Fibroblast of skin of scalp (primary cell): ENCODE measurements at places on chromosomes 1 and 21.
A peak's percentile ranks its signal among the peaks of the same experiment; 100 is the strongest.

DNA sequence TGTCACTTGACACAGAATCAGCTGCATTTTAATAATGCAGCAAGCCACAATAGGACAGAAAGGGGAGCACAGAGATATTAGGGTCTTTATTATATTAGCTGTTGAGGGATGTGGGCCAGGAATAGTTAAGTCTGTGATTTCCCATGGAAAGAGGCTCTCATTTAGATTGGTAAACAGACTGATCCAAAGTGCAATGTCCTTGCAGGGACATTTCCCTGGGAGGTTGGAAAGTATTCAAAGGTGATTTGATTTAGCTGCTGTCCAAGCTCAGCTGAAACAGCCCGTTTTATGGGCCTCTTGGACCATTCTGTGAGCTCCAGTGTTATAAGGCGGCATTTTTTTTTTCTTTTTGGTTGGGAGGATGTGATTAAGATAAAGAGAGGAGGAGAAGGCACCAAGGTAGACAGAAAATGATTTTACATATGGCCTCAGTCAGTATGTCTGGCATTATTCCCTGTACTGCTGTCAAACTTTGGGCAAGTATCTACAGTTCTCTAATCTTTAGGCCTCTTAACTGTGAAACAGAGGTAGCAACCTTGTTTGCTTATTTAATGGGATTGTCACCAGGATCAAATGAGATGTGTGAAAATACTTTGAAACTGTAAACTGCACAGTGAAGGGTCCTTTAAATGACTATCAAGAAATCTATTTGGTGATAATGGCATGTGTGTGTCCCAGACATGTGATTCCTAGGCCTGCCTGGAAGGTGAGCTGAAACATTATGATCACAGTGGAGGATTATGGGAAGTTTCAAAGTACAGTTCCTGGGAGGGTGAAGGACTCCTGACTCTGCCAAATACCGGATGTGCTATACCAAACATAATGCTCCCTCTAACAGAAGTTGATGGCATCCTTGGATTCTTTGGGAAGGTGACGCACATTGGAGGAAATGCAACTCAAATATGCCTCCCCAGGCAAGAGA lies 62.2 kb downstream of the NOS1AP start:
- no peak for DNase-seq

- DNase-seq = no peak
Observed at GRCh38 chr1:58398714-58399113, 147.8 kb downstream of the OMA1 start.

DNA sequence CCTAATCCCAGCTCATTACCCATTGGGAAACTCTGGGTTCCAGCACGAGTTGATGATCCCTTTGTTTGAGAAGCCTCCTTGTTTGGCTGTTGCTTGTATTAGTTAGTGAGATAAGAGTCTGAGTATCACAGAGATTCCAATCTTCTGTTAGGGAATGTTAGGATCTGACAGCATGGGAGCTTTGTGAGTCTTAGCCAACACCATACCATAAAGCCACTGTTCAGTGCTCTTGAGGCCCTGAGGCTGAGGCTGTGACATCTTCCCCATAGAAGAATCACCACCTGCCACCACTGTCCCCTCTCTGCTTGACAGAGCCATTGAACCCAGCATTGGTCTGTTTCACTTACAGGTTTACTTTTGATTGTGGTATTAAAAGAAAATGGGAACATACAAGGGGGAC lies 29.3 kb upstream of the NFASC start:
- no peak for DNase-seq

DNA sequence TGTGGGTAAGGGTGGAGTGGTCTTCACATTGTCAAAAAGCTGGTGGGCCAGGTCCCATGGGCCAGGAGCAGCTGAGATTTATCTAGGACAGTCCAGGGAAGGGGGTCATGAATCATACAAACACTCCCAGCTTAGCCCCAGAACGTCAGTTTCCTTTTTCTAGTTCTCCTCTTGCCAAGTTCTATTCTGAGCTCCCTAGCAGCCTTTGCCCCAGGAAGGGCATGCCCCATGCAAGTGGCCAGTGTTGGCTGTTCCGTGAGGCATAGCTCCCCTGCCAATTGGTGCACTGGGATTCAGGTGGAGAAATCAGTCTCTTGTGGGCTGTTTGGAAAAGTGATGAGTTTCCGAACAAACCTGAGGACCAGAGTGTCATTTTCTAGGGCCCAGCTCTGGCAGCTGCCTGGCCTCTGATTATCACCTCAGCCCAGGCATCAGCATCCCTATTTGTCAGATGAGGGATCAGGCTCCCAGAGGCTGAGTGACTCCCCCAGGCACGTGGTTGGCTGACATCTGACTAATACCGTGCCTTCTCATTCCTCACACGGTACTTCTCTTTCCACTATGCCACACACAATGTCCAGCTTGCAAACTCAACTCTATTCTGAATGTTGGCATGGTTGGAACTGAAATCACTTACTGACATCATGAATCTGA lies 14.2 kb upstream of the MYOM3 start:
- no peak for DNase-seq

DNA sequence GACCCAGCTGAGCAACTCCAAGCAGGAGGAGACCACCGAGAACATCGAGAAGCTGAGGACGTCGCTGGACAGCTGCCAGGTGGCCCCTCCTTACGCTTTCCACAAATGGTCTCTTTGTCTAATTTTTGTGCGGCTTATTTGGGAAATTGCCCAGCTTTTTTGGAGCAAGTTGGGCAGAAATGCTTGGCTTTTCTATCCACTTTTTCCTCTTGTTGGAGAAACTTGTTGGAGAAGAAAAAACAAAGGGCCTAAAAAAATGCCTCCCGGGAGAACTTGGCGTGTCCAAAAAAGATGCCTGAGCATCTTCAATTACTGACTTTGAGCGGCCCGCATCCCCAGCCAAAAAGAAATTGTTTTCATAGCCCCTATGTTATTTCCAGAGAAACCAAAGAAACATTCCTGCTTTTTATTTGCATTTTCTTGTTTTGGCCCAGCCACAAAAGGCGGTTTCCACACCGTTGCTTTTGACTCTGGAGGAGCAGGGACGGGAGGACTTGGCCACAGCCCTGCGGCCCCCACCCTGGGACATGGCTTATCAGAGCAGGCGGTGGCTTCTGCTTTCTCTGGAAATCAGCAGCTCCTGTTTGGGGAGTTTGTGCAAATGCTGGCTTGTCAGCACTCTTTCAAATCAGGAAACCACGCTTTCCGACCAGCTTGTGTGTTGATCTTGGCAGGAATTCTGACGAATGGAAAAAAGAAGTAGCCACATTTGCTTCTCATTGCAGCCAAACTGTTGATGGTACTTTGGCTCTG lies 81.2 kb upstream of the EFHD2 start:
- peak; percentile 68 for DNase-seq

DNA sequence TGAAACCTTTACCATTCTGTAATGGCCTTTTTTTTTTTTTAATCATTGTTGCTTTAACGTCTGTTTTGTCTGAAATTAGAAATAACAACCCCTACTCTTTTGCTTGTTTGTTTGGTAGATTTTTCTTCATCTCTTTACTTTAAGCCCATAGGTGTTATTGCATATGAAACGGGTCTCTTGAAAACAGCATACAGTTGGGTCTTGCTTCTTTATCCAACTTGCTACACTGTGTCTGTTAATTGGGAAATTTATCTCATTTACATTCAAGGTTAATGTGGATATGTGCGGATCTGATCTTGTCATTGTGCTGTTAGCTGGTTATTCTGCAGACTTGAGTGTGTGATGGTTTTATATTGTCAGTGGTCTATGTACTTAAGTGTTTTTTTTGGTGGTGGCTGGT lies 78.9 kb upstream of the COP1 start:
- no peak for DNase-seq

GRCh38 chr1:193320270-193320669 lies 133.9 kb upstream of the B3GALT2 start:
- DNase-seq = no peak

GRCh38 chr1:172359491-172359999 lies 60.9 kb upstream of the C1orf105 start:
- peak; percentile 86 for DNase-seq

DNA sequence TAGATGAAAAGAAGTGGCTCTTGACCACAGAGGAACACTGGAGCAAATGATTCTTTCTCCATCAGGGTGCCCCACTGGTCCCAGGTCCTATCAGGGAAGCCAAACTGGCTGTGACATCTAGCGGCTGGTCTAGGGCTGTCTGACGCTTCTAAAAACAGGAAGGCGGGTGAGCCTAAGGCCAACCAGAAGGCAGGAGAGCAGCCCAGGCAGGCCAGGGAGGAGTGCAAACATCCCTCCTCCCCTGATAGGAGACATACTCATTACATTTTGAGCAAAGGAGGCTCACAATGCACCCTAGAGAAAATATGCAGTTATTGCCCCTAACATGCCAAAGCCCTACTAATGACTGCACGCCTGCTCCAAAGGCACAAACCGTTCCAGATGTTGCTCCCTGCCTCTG lies 10.4 kb upstream of the FOXE3 start:
- peak; percentile 18 for DNase-seq

DNA sequence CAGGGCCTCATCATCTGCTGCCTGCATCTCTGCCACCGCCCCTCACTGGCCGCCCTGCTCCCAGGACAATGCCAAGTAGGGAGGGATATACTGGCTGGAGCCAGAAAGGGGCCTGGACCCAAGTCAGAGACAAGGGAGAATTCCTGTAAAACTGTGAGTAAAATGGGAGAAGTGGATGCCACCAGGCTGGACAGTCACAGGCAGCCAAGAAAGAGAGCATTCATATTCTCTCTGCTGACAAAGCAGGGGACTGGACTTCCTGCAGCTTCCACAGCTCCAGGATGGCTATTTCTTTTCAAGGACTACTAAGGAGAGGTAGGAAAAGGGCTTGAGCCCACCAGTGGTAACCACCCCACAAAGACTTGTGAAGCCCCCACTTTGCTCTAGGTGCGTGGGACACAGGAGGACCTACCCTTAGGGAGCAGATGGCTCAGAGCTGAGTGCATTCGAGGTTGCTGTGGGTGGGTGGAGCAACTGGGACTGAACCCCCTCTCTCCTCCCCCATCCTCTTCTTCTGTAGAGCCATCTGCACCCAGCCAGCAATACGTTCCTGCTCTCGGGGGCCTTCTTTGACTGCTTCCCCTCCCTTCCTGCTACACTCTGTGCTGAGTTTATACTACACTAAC lies 57.5 kb downstream of the GLIS1 start:
- DNase-seq = no peak

GRCh38 chr1:18816808-18817207 lies 42.7 kb downstream of the TAS1R2 start:
- no peak for DNase-seq

DNA sequence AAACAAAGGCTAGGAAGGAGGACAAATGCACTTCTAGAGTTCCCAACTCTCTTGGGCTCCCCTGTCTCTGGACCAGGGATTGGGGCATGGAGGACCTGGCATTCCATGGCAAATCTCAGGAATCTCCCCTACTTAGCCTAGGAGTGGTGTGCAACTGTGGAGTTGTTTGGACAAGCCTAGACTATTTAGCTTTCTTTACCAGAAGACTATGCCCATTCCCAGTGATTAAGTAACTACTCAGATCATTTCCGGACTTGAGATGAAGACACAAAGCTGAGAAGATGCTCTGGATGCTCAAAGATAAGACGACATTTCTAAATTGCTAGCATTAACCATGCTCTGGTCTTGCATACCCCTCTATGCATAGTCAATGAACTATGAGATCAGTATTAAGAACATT lies 13.7 kb upstream of the MARK1 start:
- DNase-seq = no peak

- no peak for DNase-seq
Observed at GRCh38 chr1:23624440-23624839, 65.1 kb upstream of the ID3 start.

DNA sequence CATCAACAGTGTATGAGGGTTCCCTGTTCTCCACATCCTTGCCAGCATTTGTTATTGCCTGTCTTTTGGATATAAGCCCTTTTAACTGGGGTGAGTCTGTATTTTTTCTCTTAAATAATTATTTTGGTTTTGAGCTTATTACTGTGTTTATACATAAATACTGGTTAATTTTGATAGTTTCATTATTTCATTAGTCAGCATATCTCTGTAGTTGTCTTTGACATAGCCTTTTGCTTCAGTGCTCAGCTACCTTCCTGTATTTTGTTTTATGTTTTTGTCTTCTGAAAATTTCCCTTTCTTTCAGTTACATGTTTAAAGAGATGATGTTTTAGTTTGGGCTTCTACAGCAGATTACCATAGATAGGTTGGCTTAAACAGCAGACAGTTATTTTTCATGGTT lies 138.1 kb downstream of the XPR1 start:
- DNase-seq = no peak

DNA sequence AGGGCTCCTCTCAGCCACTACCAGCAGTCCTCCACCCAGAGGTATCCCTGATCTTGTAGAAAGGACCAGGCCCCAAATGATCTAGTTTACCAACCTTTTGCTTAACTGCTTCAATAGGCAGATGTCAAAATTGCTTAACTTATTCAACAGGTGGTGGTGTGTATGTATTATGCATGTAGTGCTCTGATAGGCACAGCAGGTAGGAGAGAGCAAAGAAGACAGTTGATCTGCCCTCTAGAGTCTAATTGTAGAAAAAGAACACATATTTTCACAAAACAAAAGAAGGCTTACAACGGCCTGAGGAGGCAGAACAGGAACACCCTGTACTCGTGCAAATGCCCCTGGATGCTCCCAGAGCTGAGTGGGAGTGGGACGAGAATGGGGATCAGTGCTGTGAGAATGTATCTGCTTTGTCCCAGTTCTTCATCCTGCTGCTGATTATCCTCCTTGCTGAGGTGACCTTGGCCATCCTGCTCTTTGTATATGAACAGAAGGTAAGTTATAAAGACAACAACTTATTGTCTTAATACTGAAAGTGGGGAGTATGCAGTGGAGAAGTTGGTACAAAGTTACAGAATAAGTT lies 21.1 kb downstream of the CD53 start:
- no peak for DNase-seq

DNA sequence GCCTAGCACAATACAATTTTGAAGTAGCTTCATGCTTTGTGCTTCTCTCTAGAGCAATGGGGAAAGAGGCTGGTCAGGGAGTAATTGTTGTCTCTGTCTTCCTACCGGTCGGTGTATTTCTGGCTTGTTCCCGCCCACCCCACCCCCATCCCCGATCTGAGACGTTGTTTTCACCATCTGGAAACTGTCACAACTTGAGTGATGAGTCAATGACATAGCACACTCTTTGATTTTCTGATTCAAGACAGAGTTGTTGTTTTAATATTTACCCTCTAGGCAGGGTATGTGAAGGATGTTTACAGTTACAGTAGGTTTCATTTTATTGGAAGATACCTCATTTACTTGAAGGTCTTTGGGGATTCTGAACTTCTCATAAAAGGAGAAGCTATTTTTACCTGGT lies 7.0 kb downstream of the IL12RB2 start:
- DNase-seq = no peak
